ENCODE measurements at places on chromosomes 1 and 21. TPM values are rescaled to one million over a fixed set of nuclear protein-coding genes. Genes with fewer than 3 reads are reported as not detected.

OR2L13 gene
- total RNA-seq = not detected

GCSAML gene
- 2.7 TPM for total RNA-seq

DNA sequence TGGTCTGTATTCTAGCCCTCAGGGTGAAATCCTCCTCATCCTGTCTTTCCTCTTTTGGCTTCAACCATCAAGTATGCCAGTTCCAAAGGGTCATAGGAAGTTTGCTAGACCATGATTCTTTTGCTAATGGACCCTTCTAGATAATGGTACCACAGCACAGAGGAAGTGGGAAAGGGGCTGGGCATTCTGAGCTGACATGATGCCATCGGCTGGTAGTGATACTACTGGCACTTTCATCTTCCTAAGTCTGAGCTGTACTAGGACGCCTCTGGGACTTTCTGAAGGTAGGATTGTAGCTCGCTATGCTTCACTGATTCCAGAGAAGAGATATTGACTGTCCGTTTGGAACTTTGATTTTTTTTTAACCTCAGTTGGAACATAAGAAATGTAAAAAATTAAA, 11.4 kb downstream of the FASLG start:
- no peaks in the 10 kb centered on the region for H3K27me3 ChIP-seq
- no peak for DNase-seq
- no peaks in the 10 kb centered on the region for H3K36me3 ChIP-seq
- H3K27ac ChIP-seq = no peak overlapping the region

DNA sequence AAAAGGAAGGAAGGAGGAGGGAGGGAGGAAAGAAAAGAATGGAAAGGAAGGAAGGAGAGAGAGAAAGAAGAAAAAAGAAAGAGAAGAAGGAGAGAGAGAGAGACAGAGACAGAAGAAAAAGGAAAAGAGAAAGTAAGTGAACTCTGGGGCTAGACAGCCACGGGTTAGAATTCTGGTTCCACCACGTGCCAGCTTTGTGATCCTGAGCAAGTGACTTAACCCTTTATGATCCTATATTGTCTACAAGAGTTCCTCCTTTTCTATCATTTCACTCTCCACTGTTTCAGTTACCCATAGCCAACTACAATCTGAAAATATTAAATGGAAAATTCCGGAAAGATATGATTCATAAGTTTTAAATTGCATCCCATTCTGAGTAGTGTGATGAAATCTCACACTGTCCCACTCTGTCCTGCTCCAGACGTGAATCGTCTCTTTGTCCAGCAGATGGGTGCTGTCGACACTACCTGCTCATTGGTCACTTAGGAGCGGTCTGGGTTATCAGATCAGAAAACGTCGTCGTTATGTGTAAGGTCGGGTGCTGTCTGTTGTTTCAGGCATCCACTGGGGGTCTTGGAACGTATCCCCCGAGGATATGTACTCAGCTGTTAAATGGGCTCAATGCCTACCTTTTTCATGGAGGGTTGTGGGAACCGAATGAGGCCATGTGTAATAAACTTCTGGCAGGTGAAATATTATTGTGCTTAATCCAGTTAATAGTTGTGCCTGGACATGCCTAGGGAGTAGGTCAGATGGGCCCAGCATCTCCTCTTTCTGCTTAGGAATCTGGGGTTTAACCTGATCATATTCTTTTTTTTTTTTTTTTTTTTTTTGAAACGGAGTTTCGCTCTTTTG, 19.1 kb downstream of the TMEM51 start:
- H3K27me3 ChIP-seq = no peaks in the 10 kb centered on the region
- peak; percentile 6 for DNase-seq
- no peak overlapping the region for H3K4me3 ChIP-seq
- H3K36me3 ChIP-seq = no peaks in the 10 kb centered on the region
- no peak overlapping the region for H3K27ac ChIP-seq

GRCh38 chr1:14304381-14304865, 294.1 kb upstream of the KAZN start:
- H3K4me3 ChIP-seq = no peak overlapping the region
- no peaks in the 10 kb centered on the region for H3K27me3 ChIP-seq
- DNase-seq = no peak
- peak overlapping the region; percentile 53 for H3K27ac ChIP-seq
- H3K4me1 ChIP-seq = no peaks in the 10 kb centered on the region

DNA sequence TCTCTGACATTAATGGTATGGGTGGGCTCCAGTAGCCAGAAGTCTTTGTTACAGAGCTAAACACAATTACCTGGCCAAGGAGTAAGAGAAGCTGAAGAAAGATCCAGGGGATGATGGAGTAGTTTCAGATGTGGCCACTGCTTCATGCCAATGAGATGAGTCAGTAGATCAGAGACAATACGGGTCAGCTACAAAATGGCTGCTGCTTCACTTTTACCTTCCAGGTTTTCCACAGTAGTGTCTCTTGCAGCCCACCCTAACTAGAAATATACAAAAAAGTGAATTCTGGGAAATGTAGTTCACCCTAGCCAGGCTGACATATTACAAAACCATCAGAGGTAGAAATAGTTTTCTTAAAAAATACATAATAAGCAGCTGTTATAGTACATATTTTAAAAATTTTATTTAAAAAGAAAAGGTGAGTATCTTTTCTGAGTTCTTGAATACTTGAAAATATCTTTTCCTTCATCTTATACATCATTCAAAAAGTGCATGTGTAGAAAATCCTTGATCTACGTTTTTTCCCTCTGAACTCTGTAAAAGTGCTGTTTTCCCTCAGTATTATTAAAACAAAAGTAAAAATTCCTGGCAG, 36.1 kb downstream of the LRIF1 start:
- no peaks in the 10 kb centered on the region for H3K4me1 ChIP-seq
- H3K36me3 ChIP-seq = no peaks in the 10 kb centered on the region
- no peak for DNase-seq
- H3K27me3 ChIP-seq = no peaks in the 10 kb centered on the region
- H3K27ac ChIP-seq = no peak overlapping the region

DNA sequence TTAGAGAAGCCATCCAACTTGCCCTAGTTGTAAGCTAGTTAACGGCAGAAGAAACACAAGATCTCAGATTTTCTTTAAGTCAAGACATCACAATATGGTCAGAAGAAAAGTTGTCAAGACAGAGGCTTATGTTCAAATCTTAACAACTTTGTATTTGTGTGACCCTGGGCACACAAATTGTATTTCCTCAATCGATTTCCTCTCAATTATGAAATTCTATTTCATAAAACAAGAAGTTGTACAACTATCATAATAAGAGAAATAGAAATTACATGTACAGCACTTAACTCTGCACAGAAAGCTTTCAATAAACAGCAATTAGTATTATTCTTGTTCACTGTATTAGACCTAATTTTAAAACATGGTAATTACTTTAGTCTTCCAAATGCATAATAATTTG, 62.9 kb upstream of the SDC3 start:
- H3K27ac ChIP-seq = no peak overlapping the region
- peaks cover 53% of the 10 kb centered on the region for H3K36me3 ChIP-seq
- no peaks in the 10 kb centered on the region for H3K27me3 ChIP-seq
- no peak overlapping the region for H3K4me3 ChIP-seq
- H3K4me1 ChIP-seq = peaks cover 9% of the 10 kb centered on the region

DNA sequence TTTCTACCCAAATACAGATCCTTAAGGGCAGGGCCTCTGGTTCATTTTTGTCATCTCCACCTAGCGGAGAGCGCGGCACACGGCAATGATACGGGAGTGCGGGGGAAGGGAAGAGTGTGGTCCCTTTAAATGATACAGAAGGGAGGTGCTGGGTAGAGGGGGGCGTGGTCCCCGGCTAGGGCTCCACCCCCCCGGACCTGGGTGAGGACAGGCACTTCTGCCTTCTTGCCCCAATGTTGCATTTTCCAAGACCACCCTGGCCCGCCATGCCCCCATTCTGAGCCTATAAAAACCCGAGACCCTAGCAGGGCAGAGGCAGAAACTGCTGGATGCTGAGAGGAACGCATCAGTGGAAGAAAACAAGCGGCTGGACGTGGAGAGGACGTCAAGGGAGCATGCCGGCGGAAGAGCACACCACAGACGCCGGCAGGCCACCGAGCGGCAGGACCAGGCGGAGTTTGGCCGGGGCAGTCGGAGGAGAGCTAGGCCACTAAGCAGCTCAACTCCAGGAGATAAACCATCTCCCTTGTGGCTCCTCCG, 30.0 kb downstream of the LRRC3 start:
- no peaks in the 10 kb centered on the region for H3K27me3 ChIP-seq
- H3K4me3 ChIP-seq = peak overlapping the region; percentile 25
- no peak for DNase-seq
